8988T (cell line): ENCODE measurements at places on chromosomes 7 and 10.

DNA sequence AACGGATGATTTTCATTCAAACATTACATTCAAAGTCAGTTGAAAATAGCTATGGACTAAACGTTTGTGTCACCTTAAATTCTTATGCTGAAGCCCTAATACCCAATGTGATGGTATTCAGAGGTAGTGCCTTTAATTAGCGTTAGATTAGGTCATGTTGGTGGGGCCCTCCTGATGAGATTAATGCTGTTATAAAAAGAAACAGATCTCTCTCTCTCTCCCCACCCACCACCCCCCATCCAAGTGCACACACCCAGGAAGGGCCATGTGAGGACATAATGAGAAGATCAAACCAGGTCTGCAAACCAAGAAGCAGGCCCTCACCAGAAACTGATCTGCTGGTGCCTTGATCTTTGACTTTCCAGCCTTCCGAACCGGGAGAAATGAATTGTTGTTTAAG lies 44.2 kb downstream of the ZNF438 start:
- DNase-seq = no peak

GRCh38 chr7:148238761-148239325 lies 351.7 kb upstream of the C7orf33 start:
- DNase-seq = no peak

GRCh38 chr10:18436902-18437301 lies 214.5 kb downstream of the NSUN6 start:
- DNase-seq = no peak

DNA sequence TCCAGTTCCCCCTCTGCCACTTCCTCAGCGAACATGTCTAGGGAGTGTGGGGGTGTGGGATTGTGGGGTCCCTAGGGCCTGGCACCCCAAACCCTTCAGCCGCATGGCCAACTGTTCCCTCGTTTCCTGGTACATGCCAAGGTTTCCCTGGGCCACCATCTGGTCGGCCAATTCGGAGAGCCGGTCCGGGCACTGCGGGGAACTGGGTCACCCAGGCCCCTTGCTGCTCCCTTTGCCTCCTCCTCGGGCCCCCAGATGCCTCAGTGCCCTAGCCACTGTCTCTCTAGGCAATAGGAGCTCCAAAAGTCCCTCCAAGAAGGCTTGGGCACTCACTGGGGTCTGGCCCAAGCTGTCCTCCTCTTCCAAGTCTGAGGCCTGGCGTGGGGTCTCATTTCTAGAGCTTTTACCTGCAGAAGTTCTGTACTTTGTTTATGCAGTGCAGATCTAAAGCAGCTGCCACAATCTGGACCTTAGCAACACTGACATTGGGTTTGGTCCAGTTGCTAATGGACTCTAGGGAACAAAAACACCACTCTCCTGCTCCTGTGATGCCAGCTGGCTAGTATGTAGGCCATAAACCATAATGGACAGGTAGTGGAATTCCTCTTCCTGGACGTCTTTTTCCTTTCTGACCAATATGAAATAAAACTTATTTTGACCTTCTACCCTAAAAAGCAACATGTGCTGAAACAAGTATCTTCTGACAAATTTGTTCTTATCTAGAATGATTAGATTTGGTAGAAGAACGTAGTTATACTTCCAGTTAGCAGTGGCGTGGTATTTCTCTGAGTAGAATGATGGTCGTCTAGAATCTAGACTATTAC lies 172.9 kb downstream of the LRRC4 start:
- no peak for DNase-seq

- no peak for DNase-seq
Measured at GRCh38 chr10:100887761-100888296, 24.9 kb upstream of the SLF2 start.

GRCh38 chr7:129470411-129470810 lies 31.9 kb upstream of the SMKR1 start:
- DNase-seq = no peak

DNA sequence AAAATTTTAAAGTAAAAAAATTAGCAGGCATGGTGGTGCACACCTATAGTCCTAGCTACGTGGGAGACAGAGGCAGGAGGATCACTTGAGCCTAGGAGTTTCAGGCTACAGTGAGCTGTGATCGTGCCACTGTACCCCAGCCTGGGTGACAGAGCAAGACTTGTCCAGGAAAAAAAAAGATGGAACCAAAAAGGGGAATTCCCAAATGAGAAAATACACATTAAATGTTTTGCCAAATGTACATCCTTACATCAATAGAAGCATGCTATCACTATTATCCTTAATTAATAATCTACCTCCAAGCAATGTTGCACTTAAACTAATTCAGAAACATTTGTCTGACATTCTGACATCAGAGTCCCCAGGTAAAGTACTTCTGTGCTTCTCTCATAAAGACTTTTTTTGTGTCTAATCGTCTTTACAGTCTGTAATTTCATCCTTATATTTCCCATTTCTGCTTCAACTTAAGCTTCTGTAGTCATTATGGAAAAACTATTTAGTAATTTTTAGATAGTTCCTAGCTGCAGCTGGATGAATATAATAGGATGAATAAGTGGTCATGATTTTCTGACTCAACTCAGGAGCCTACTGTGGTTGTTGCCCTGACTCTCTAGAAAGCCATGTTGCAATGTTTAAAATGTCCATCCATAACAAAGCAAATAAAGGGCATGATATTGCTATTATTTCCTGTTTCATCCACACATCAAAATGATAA lies 57.7 kb downstream of the MYPN start:
- no peak for DNase-seq

- no peak for DNase-seq
Measured at GRCh38 chr10:54622017-54622416, 179.0 kb downstream of the PCDH15 start.

- DNase-seq = no peak
Measured at GRCh38 chr10:119393845-119394244, 148.7 kb downstream of the RGS10 start.

GRCh38 chr7:1321411-1322239 lies 89.0 kb downstream of the UNCX start:
- DNase-seq = no peak

DNA sequence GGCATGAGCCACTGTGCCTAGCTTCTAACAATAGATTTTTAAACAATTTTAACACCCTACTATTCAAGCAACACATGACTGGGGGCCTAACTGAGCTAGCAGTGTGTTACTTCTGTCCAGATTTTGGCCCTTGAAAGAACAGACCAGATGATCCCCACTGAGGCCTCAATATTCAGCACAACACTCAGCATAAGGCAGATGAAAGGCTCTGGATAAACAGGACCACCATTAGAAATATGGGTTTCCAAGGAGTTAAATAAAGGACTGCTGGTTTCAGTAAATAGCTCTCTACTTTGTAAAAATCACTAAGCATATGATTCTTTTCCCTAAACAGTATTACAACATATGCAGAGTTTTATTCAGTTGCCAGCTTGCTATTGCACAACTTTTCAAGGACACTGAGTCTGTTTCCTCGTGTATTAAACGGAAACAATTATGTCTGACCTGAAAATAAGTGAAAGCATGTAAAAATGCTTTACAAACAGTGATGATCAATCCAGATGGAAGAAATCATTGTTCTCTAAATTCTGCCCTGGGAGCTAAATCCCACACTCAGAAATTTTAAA lies 23.8 kb upstream of the FZD1 start:
- DNase-seq = no peak

GRCh38 chr7:124208642-124209041 lies 175.8 kb upstream of the TMEM229A start:
- no peak for DNase-seq

- DNase-seq = no peak
Measured at GRCh38 chr7:82389876-82390275, 53.7 kb downstream of the CACNA2D1 start.

GRCh38 chr10:45151467-45152214 lies 150.9 kb downstream of the ZNF22 start:
- DNase-seq = no peak

DNA sequence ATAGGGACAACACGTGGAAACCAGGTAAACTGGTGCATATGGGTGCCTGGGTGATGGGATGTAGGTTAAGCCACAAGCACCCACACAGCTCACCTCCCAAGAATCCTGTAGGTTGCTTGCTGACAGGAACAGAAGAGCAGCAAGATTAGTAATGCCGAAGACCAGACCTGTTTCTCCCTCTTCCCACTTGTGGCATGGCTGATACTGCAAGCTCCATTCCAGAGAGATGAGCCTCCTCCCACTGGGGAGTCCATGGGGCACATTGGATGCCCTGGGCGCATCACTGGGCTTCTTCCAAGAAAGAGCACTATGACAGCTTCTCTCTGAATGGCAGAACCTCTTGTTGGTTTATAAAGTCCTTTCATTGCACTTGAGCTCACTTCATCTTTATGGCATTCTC lies 44.4 kb upstream of the LOXL4 start:
- DNase-seq = no peak

GRCh38 chr10:120997756-120998155 lies 146.6 kb downstream of the WDR11 start:
- no peak for DNase-seq

DNA sequence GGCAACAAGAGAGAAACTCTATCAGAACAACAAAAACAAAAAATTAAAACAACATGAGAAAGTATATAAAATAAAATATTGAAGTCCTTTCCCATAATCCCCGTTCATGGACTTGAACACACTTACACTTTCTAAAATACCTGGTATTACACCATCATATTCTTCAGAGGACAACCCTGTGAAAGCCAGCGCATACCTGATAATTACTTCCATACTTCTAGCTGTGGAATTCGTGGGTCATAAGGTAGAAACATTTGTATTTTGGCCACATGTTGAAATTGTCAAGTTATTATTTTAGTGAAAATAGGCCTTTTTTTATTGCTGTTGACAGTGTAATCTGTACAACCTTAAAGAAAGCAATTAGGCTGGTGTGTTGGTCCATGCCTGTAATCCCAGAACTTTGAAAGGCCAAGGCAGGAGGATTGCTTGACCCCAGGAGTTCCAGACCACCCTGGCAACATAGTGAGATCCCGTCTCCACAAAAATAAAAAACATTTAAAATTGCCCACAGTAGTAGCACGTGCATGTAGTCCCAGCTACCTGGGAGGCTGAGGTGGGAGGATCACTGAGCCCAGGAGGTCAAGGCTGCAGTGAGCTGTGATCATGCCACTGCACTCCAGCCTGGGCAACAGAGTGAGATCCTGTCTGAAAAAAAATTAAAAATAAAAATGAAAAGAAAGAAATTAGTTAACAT lies 5.1 kb upstream of the PCGF6 start:
- no peak for DNase-seq
